ENCODE measurements at places on chromosomes 12 and 14. TPM values are rescaled to one million over a fixed set of nuclear protein-coding genes. Genes with fewer than 3 reads are reported as not detected.

DNA sequence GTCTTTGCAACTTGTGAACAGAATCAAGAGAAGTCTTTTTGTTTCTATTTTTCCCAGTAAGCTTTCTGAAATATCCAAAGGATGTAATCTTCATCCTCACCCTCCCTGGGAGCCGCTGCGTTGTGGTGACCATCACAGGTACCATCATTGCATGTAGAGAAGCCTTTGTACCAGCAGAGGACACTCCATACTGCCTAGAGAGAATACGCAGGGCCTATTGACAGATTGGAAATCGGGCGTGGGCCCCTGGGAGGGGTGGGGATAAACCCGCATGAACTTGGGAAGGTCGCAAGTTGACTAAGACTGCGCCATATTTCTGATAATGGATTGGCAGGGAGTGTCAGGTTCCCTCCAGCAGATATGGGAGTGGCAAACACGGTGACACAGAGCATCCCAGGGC is 12.7 kb downstream of the KRT1 start:
- H3K4me3 ChIP-seq = no peak overlapping the region
- H3K4me1 ChIP-seq = no peaks in the 10 kb centered on the region
- H3K27ac ChIP-seq = no peak overlapping the region
- no peak for DNase-seq

The ZNF605 gene
- total RNA-seq = 13.3 TPM

- H3K4me3 ChIP-seq = no peak overlapping the region
- H3K4me1 ChIP-seq = peaks cover 70% of the 10 kb centered on the region
- no peak for DNase-seq
- no peak overlapping the region for H3K27ac ChIP-seq
Observed at GRCh38 chr14:93958567-93959238, 17.7 kb downstream of the ASB2 start.

The KRT6C gene
- total RNA-seq = not detected

The ASPG gene
- 4.6 TPM for total RNA-seq

The KLRC2 gene
- total RNA-seq = not detected

GRCh38 chr14:100075681-100076080 is 10.5 kb downstream of the EVL start:
- no peak for DNase-seq
- no peaks in the 10 kb centered on the region for H3K27me3 ChIP-seq
- no peaks in the 10 kb centered on the region for H3K36me3 ChIP-seq
- no peak overlapping the region for H3K4me3 ChIP-seq

- peaks cover 71% of the 10 kb centered on the region for H3K36me3 ChIP-seq
- H3K27ac ChIP-seq = no peak overlapping the region
- peaks cover 78% of the 10 kb centered on the region for H3K4me1 ChIP-seq
- H3K27me3 ChIP-seq = no peaks in the 10 kb centered on the region
- H3K4me3 ChIP-seq = no peak overlapping the region
Observed at GRCh38 chr12:124395284-124395752, 100.4 kb downstream of the RFLNA start.

- peak overlapping the region; percentile 83 for H3K27ac ChIP-seq
- DNase-seq = no peak
- H3K4me3 ChIP-seq = no peak overlapping the region
- H3K36me3 ChIP-seq = no peaks in the 10 kb centered on the region
Observed at GRCh38 chr14:68630611-68631393, 162.1 kb downstream of the ZFP36L1 start.

The OLR1 gene
- 172 TPM for total RNA-seq

- H3K4me3 ChIP-seq = no peak overlapping the region
- no peak for DNase-seq
- H3K36me3 ChIP-seq = no peaks in the 10 kb centered on the region
- no peaks in the 10 kb centered on the region for H3K4me1 ChIP-seq
Observed at GRCh38 chr14:43539210-43539609, 967.9 kb downstream of the FSCB start.

- no peaks in the 10 kb centered on the region for H3K27me3 ChIP-seq
- DNase-seq = no peak
- H3K4me3 ChIP-seq = no peak overlapping the region
Observed at GRCh38 chr14:50762001-50762930, 68.7 kb downstream of the NIN start.

DNA sequence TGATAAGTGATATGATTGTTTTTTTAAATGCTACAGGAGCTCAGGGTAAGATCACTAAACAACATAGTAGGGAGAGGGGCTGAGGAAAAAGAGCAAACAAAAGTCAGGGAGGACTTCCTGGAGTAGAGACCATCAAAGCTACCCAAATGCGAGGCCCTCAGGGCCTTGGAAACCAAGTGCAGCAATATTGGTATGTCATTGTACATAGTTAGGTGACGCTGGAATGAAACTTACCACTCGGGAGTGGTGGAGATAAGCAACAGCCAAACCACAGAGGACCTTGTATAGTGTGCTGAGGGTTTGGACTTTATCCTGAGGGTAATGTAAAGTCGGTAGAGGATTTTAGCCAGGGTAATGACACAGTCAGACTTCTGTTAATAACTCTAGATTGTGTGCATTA is 13.8 kb downstream of the KITLG start:
- H3K4me3 ChIP-seq = no peak overlapping the region
- DNase-seq = no peak
- peak overlapping the region; percentile 32 for H3K27ac ChIP-seq
- no peaks in the 10 kb centered on the region for H3K27me3 ChIP-seq
- peaks cover 39% of the 10 kb centered on the region for H3K4me1 ChIP-seq

DNA sequence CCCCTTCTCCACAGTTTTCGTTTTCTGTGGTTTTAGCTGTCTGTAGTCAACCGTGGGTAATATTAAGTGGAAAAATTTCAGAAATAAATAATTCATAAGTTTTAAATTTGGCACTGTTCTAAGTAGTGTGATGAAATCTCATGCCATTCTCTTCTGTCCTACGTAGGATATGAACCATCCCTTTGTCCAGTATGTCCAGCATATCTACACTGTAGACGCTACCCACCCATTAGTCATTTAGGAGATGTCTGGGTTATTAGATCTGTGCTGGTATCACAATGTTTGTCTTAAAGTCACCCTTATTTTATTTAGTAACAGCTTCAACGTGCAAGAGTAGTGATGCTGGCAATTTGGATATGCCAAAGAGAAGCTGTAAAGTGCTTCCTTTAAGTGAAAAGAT is 44.7 kb downstream of the ATF7IP start:
- peaks cover 11% of the 10 kb centered on the region for H3K4me1 ChIP-seq
- no peaks in the 10 kb centered on the region for H3K36me3 ChIP-seq

The FAM90A1 gene
- 0.47 TPM for total RNA-seq
